ENCODE measurements at places on chromosomes 5 and 9.

- DNase-seq: no peak
Measured at GRCh38 chr9:89792189-89793123, 187.6 kb downstream of the GADD45G start.

- no peak for DNase-seq
Measured at GRCh38 chr5:53792338-53792737, 231.9 kb downstream of the NDUFS4 start.

DNA sequence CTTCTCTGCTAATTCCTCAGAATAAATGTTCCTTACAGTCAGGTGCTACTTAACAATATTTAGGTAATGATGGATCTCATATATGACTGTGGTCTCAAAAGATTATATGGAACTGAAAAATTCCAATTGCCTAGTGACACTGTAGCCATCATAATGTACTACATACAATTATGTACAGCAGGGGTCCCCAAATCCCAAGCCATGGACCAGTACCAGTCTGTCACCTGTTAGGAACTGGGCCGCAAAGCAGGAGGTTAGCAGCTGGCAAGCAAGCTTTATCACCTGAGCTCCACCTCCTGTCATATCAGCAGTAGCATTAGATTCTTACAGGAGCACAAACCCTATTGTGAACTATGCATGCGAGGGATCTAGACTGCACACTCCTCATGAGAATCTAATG is 69.6 kb downstream of the NR2F1-AS1 start:
- DNase-seq: no peak

GRCh38 chr5:125700380-125700861 is 722.8 kb upstream of the GRAMD2B start:
- DNase-seq: no peak

DNA sequence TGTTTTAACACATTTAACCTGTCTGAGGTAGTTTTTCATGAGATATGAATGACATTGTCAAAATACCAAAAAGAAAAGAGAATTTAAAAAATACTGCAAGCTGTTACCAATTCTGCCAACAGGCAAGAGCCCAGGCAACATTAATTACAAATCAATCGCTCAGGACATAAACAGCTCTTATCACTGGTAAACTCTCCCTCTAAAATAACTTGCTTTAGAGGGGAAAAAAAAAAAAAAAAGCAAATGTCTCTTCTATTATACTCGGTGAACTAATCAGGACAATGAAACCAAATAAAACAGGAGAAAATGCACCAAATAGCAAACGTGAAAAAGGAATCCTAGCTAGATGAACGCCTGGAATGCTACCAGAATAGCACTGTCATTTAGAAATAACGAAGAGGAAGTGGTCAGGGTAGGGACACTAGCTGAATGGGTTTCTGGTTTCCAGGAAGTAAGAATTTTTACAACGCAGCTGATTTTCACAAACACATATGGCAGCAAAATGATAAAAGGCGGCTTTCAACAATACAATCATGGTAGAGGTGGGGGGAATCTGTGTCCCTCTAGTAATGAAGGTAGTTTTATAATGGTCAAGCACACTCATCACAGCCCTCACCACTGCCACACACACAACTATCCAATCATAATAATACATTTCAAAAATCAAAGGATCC is 94.9 kb downstream of the DENND1A start:
- no peak for DNase-seq

DNA sequence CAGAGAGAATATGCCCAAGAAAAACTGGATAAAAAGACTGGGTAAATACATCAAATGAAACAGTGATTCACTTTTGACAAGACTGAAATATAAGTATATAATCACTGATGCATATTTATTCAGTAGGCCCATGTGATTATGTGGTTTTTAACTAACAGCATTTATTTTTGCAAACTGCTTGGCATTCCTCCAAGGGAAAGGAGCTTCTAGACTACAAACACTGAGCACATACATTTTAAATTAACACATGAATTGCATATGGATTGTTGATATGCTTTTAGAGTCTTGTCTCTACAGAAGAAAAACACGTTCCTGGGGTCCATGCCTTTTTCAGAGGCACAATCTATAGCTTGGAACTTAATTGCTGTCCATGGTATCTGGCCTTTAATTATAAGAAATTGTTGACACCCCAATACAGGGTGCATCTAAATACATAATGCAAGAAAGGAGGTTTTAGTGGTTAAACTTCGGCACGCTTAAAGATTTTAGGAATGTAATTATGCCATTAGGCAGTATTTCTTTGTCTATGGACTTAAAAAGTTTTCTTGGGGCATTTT is 6.9 kb upstream of the MEIKIN start:
- no peak for DNase-seq

- no peak for DNase-seq
Measured at GRCh38 chr5:109753279-109753678, 63.6 kb downstream of the MAN2A1 start.

- no peak for DNase-seq
Measured at GRCh38 chr5:153774686-153775085, 264.0 kb downstream of the FAM114A2 start.

GRCh38 chr5:54347221-54347865 is 37.0 kb upstream of the ARL15 start:
- no peak for DNase-seq

DNA sequence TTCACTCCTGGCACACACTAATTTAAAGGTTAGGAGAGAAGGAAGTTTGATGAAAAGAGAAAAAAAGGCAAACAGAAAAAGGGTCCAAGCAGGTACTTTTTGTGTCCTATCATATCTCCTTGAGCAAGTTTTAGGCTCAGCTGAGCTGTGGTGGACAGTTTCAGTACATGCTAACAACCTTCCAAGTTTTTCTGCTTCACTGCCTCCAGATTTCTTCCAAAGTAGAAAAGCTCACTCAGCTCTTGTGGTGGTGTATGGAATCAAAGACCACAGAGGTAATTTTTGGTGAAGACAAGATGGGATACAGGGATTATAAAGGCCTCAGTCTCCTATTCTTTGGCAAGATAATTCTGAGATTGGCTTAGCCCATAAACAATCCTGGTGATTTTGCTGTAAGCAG is 921.8 kb downstream of the NR2F1-AS1 start:
- no peak for DNase-seq

GRCh38 chr9:70427161-70427945 is 12.9 kb upstream of the KLF9 start:
- DNase-seq: no peak

DNA sequence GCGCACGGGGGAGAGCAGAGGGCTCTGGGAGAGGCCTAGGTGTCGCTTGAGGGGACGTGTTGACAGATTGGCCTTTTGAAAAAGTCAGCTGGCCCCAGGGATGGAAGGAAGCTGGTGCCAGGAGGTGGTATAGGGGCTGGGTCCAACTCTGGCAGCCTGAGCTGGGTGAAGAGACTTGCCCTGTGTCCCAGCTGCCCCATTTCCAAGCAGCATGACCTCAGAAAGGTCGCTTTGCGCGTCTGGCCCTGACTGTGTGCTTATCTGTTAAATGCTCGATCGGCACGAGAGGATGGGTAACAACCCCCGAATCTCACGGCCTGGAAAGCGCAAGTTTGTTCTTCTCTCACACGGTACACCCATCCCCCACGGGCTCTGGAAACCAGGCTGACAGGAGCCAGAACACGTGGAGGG is 31.2 kb upstream of the LAMC3 start:
- DNase-seq: no peak

DNA sequence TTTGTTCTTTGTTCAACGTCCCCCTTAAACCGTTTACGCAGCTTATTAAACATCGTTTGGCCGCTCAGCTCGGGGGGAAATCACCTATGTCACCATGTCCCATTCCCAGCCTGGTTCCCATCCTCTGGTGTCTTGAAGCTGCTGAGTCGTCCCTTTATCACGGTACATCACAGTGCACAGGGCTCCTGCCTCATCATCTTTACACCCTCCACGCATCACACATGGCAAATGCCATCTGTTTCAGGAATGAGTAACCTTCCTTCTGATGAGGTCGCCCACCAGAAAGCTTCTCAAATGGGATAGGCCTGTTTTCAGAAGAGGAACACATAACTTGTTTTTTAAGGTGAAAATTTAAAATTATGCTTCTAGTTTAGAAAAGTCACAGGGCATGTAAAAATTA is 7.9 kb upstream of the LHX6 start:
- DNase-seq: no peak

DNA sequence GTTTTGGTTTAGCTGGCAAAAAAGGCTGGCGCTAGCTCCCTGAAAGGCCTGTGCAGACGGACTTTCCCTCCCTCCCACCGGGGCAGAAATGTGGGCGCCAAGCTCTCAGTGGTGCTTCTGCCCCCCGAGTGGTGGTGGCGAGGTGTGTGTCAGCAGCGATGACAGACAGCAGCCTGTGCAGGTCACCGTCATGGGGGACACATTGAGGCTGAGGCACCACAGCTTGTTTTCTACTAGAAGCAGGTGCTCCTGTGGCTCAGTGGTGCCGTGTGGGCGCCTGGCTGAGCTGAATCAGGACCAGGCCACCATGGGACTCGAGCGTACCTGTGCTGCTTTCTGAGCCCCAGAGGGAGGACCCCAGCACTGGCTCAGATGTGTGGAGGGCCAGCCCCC is 6.2 kb downstream of the WNK2 start:
- DNase-seq: no peak

GRCh38 chr9:121499427-121500164 is at the start of gene GGTA1:
TSS of gene GGTA1 (minus strand) at chr9:121499844. CDS start at chr9:121467922, 31,922 bp downstream.
- no peak for DNase-seq

GRCh38 chr9:86730163-86730928 is 217.0 kb downstream of the GAS1 start:
- DNase-seq: no peak

- no peak for DNase-seq
Measured at GRCh38 chr5:55372130-55372925, 64.5 kb downstream of the MTREX start.

- no peak for DNase-seq
Measured at GRCh38 chr9:125431741-125432271, 170.2 kb downstream of the GAPVD1 start.

DNA sequence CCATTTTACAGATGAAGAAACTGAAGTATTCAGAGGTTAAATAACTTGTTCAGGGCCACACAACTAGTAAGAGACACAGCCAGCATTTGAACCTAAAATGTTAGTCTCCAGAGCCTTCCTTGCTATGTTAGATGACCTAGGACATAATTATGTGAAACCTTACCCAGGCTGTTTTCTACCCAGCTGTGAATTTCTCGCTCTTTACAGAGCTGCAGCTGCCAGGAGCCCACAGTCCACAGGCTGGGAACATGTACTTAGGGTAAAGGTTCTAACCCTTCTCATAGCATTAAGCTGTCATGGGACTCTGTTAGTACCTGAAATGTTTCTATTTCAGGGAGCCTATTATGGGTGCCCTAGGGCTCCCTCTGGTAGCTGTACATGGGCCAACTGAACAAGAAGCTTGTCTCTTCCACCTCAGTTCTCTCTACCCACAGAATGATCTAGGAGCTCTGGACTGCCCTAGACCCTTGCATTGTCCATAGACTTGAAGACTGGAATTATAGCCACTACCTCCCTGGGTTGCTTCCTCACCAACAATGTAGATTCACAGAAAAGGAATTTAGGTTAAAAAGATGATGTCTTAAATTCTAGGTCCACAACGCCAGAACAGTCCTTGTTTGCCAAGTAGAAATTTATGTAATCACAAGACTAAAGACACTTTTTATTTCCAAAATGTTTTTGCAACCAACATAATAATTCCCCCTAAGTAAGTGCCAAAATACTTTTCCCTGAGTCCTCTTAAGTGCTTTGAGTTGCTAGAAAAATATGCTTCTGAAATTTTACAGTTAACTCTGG is 262.9 kb downstream of the PIK3R1 start:
- DNase-seq: no peak

GRCh38 chr9:100583014-100583802 is 5.3 kb downstream of the CAVIN4 start:
- no peak for DNase-seq
